Astrocyte of the spinal cord (primary cell): ENCODE measurements at places on chromosomes 4 and X.

- DNase-seq = no peak
Measured at GRCh38 chrX:31251336-31251735, 179.5 kb upstream of the FTHL17 start.

- no peak for DNase-seq
Measured at GRCh38 chr4:169985881-169986280, 40.3 kb downstream of the MFAP3L start.

GRCh38 chr4:119506806-119507205, 121.8 kb downstream of the PDE5A start:
- no peak for DNase-seq

DNA sequence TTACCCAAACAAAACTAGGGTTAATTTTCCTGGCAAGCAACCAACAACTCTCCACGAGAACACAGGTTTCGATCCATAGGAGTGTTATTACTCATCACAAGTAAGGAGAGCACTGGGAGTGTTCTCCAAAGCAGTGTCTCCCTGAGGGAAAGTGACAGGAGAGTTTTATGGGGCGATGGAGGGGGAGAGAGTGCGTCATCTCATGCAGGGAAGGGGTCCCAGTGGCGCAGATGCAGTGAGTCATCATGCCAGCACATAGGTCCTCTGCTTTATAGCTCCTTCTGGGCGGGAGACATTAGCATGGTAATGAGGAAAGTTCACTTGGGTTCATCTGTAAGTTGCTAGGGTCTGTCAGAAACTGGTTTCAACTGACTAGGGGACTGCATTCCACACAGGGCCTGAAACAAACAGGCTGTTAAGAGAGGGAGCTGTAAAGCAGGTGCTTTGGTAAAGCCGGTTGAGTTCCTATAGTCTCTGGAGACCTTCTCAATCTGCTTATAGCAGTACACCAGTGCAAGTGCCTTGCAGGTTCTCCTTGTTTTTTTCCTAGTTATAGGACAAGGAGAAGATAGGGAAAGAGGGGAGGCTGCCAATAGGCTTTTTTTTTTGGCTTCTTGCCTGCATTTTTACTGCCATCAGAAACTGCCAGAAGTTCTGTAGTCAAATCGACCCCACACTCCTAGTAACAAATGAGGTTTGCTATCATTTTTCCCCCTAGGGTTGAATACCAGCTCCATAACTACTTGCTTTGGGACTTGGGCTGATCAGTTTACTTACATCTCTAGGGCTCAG, 12.8 kb upstream of the BOD1L1 start:
- DNase-seq = peak; percentile 90

- DNase-seq = no peak
Measured at GRCh38 chr4:40446839-40447238, 111.7 kb downstream of the CHRNA9 start.
